LHCN-M2 (cell line): ENCODE measurements at places on chromosomes 2 and 18.

DNA sequence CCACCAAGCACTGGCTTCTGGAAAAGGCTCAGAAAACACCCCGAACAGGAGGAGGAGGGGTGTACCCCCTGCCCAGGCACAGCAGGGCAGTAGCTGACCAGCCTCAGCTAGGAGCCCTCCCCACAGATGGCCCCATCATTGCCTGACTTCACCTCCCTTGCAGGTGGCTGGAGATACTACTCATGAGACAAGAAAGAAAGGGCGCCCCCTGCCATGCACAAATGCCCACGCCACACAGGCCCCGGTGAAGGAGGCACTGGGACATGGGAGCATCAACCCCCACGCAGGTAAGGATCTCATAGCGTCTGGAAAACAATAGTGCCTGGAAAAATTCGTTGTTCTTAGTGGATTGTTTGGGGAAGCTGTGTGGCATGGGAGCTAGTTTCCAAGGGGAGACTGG is 240.6 kb downstream of the TFCP2L1 start:
- DNase-seq: no peak

DNA sequence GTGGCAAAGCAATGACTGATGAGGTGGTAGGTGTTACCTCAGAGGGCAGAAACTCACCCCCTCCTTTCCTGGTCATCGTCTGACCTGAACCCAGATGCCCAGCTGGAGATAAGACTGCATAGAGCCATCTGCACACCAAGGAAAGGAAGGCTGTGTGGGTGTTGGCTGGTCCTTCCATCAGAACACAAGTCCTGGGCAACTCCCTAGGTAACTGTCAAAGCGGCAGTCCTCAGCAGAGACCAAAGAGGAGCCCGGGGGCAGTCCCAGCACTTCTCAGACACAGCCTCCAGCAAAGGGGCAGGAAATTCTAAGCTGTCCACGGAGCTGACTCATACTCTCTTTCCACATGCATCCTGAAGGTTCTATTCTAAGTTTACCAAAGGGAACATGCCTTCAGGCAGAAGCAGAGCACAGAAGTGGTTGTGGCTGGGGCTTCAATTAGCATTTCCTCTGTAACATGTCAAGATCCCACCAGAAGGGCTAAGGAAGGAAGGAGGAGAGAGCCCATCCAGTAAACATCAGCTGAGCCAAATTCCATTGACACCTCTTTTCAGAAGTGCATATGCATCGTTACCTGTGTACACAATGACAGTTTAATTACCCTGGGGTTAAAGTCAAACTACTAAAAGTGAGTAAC is 54.7 kb downstream of the SPRED2 start:
- peak; percentile 81 for DNase-seq

- DNase-seq: no peak
These were observed 82.0 kb downstream of the APOB start for GRCh38 chr2:20961858-20962257.

DNA sequence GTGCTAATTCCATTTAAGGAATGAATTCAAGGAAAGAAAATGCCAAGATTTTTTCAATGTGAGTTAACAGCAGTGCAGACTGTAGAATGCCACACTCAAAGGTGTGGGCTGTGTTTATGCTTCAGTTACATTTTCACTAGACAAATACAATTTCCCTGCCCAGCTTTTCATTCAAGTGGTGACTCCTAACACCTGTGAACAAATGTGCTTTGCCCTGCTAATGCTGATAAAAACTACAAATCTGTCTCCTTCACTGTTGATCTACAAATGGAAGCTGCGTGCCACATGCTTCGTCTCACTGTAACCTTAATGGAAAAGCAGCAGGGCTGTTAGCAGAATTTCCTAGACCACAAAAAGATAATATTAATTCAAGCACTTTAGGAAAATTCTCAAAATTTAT is 19.8 kb upstream of the TCF4 start:
- DNase-seq: no peak

GRCh38 chr2:96798733-96799622 is 17.1 kb upstream of the CNNM3 start:
- DNase-seq: no peak
